ENCODE measurements at places on chromosomes 1 and 21.
A peak's percentile ranks its signal among the peaks of the same experiment; 100 is the strongest.

DNA sequence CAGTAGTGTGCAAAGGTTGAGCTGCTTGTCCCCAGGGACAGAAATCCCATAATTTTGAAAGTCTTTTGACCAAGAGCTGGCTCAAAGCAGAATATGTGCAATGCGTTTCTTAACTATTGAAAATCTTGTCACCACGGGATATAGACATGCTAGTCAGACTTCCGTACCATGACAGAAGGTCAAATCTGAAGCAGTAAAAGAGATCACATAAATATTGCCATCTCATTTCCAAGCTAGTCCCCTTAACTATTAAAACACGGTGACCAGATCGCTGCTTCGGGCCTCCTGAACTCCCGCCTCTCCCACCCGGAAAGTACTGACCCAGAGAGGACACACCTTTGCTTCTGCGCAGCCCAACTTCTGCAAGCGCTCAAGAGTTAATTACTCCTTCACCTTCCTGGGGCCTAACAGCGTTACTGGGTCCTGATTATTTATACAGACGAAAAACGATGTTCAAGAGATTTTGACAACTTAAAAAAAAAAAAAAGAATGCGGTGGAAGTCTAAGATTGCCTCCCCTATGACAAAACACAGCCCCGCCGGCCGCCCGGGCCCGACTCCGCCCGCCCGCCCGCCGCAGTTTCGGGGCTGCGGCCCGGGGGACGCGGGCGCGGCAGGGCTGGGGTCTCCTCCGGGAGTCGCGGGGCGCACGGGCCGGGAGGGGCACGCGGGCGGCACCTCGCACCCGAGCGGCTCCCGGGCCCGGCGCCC is 692 bp downstream of the SORT1 start:
- DNase-seq = no peak

- no peak for DNase-seq
Observed at GRCh38 chr1:56453417-56454078, 125.8 kb downstream of the PLPP3 start.

- no peak for DNase-seq
Observed at GRCh38 chr1:240909701-240910457, 297.9 kb upstream of the GREM2 start.

- no peak for DNase-seq
Observed at GRCh38 chr1:216604771-216605170, 118.5 kb downstream of the ESRRG start.

GRCh38 chr1:102472520-102472919 is 475.8 kb upstream of the OLFM3 start:
- no peak for DNase-seq

DNA sequence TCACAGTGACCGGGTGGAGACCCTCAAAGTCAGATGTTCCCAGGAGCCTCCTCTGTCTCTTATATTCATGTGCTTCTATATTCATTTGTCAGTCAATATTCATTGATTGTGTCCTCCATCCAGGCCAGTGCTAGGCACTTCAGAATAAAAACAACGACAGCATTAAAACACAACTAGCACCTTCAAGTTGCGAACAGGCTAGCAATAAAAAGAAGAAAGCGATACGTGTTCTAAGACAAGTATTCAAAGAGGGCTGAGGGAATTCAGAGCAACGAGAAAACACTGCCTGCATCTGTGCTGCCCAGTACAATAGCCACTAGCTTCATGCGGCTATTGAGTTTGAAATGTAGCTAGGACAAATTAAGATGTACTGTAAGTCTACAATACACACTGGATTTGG is 138.0 kb downstream of the PLXNA2 start:
- DNase-seq = no peak

DNA sequence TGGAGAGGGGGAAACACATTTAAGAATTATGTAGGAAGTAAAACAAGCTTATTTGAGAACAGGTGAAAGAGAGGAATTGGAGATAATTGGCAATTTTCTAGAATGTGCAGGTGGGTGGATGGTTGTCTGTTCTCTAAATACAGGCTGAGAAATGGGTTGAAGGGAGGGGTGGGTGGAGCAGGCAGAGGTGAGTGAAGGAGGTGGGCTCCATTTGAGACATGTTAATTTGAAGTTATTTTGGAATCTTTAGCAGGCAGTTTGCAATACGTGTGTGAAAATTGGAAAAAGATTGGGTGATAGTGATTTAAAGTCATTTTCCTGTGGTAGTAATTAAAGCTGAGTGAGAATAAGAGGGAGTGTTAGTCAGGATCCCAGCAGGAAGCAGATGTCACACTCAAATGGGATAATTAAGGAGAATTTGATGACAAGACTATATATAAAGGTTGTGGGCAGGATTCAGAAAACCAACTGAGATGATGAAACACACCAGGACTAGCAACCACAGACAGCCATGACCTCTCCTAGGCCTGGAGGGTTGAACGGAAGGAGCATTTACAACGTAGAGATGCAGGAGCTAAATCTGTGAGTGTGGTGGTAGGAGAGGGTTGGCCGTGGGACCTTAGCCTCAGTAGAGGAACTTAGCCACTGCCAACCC is 40.6 kb downstream of the CHRM3 start:
- no peak for DNase-seq

DNA sequence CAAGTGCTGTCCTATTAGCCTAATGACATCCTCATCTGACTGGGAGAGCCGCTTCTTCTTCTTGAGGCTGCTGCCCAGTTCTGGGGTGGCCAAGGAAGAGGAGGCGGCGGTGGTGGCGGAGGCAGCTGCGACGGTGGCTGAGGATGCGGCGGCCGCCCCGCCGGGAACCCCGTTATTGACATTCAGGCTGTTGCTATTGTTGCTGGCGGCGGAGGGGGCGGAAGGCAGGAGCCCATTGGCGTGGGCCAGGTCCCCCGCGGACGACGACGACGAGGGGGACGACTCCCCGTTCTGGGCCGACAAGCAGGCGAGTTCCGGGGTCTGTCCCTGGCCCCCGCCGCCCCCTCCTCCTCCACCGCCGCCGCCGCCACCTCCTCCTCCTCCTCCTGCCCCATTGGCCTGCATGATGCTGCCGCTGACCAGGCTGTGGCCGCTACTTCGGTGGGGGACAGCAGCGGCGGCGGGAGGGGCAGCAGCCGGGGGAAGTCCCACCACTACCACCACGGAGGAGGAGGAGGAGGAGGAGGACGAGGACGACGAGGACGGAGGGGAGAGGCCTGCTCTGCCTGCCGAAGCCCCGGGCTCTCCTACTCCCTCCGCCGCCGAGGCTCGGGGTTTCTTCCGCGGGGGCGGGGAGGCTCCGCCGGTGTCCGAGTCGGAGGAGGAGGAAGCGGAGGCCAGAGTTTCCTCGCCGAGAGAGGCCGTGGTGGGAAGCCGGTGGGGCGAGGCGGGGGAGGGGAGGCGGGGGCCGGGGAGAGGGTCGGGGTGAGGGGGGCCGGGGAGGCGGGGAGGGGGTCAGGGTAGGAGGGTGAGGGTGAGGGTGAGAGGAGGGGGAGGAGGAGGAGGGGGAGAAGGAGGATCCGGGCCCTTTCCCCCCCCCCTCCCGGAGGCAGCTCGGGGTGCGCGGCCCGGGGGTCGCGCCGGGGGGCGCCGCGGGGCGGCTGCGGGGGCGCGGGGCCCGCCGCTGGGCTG is 610 bp downstream of the WDR26 start:
- peak; percentile 30 for DNase-seq
